Esophagus squamous epithelium (tissue), 5 donors: ENCODE measurements at places on chromosomes 3 and 15.

DNA sequence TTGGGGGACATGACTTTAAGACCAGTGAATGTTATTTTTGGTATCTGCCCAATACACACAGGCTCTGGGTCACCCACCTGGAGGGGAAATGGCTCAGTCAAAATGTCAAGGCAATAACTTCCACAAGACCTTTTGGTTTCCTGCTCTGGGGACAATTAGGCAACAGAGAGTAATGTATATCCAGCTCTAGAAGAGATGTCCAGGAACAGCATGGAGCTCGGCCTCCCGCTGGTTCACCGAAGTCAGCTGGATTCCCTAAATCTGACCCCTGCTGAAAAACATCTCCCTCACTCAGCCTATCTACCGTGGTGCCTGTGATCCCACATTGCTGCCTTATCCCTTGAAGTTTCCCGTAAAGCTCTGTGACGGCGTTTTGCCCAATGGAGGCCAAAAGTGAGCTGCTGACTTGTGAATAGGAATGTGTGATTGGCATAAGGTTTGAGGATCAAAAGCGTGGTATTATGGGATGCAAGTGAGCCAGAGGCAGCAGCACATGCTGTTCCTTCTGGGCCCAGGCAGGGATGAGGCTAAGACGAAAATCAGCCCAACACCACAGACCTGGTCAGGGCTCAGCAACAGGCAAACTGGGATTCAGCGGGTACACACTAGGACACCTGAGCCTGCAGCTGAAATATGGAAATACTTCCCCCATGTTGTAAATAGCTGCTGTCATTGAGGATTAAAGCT is 47.2 kb upstream of the SLC6A11 start:
- DNase-seq = no peak

GRCh38 chr15:63191895-63192618 is 2.7 kb downstream of the RAB8B start:
- DNase-seq = no peak

DNA sequence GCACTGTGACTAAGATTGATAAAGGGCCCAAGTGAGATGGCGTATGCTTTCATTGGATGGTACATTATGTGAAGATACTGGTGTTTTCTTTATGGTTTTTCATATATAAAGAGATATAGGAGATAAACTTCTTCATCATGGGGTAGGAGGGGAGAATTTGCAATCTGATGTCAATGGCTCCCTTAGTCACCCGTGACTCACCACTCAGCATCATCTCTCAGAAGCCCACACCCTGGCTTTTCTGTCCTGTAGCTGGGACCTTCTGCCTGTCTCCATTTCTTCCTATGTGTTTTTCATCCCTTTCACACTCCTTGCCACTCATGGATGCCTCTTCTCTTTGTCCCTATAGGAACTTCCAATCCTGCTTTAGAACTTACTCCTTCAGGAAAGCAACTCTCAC is 114.3 kb upstream of the SEMA6D start:
- DNase-seq = no peak

DNA sequence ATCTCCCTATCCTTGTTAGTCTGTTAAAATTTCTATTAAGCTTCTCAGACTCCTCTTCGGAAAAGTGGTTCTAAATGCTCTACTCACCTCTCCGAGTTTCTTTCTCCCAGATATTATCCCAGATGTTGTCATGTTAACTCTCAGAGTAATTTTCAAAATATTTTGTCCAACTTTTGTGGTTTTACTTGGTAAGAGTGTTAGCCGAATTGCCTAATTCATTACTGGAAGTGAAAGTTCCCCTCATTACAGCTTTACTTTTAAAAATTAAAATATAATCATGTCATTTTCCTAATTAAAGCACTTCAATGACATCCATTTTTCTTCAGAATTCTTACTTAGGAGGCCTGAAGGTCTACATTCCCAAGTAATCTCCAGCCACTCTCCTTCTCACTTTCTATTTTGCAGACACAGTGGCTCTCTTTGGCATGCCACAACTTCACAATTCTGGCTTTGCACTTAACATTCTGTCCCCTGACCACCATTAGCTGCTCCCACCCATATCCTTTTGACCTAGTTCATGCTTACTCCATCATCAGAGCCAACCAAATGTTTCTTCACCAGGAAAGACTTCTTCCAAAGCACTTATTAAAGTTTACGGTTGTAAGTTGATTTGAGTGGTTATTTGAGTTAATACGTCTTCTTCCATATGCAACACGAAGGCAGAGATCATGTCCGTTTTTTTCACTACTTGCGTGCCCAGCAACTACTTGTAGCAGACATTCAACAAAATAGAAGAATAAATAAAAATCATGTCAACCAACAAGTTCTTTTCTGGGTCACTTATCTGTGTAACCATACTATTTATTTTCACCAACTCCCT is 10.2 kb upstream of the TIPARP start:
- DNase-seq = no peak

DNA sequence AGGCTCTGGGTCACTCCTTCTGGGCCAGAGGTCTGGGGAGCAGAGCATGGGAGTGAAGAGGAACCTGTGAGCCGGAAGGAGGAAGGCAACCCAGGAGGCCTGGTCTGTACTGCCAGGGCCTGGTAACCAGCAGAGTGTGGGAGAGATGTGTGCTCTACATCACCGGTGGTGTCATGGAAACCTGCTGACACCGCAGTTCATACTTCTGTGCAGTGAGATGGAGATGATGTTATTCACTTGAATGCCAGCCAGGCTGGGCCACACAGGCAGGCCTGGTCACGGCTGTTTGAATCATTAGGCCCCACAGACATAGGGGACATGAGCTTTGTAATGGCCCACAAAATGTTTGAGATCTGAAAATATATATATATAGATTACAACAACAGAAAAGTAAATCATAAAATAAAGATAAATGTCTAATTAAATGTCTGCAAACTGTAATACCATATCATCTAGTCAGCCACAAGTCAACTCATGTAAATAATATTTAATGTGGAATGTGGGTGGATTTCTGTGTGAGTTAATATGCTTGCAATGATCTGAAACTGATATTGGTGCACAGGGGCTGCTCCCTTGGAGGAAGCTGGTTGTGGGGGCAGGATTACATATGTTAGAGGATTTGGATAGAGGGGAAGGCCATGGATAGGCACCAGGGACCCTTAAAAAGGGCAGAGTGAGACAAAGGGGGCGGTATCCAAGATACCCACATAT is 108.5 kb upstream of the PFN2 start:
- DNase-seq = no peak

DNA sequence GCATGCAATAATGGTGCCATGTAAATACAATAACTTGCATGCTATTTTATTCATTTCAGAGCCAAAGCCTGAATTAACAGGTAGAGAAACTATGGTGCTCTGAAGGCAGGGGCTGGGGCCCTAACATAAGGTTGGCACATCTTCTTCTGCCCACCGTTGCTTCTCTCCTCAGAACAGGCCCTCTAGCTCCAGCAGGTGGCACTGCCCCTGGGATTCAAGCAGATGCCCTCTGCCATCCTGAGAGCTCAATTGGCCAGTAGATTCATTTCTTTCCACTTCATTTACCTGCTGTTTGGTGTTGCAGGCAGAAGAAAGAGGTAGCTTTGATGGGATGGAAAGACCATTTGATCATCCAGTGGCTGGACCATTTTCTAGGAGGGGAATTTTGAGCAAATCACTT is 130.5 kb downstream of the FOXB1 start:
- no peak for DNase-seq

- DNase-seq = no peak
Observed at GRCh38 chr3:156148946-156149381, 28.6 kb downstream of the KCNAB1 start.

- no peak for DNase-seq
Observed at GRCh38 chr15:75213768-75214221, 12.1 kb downstream of the C15orf39 start.

DNA sequence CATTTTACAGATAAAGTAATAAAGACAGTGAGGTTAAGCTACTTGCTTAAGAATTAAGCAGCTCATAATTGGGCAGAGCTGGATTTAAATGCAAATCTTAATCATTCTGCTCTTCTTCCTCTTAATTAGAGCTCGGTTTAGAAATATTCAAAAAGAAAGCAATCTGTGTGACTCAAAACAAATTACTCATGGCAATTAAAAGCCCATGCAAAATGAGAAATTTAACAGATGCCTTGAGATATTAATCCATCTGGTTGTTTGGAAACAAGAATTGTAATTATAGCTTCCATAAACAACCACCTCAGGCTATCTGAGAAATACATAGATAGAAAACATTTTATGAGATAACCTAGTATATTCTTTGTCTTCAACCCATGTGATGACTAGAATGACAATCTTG is 44.2 kb upstream of the DCBLD2 start:
- no peak for DNase-seq

GRCh38 chr3:39457361-39457760 is 10.1 kb upstream of the MOBP start:
- no peak for DNase-seq

DNA sequence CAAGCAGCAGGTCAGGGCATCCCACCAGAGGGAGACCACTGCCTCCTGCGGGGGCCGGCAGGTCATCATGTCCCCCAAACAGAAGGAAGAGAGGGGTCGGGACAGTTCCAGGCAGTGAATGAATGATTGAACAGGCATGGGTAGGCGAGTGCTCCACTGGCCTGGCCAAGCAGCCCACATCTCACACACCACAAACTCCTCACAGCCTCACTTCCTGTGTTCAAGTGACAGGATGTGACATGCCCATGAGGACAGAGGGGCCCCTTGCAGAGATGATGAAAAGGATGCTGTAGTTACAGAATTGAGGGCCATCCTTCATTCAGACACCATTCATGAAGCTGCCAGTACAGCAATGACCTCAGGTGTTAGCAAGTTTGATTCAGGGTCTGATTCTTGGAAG is 3.7 kb downstream of the IQSEC1 start:
- no peak for DNase-seq

- no peak for DNase-seq
Observed at GRCh38 chr15:91102546-91103330, 2.7 kb downstream of the SV2B start.

- no peak for DNase-seq
Observed at GRCh38 chr15:78943692-78944091, 1.2 kb downstream of the CTSH start.

- DNase-seq = no peak
Observed at GRCh38 chr3:96209699-96210098, 604.7 kb upstream of the EPHA6 start.

- DNase-seq = no peak
Observed at GRCh38 chr15:86654501-86654900, 574.8 kb downstream of the AGBL1 start.

DNA sequence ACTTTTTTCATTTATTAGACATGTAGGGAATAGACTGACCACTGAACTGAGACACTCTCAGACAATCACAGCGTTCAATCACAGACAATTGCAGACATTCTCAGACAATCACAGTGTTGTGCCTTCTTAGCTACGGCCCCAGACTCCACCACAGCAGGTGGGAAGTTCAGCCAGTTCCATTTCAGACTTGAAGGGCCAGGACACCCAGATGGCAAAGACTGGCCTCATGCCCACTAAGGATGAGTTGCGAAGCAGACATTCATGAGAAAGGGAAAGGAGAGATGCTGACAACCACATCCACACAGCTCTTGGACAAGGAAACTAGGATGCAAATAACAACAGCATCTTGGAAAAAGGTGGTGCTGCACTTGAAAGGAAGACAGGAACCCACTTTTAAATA is 21.9 kb upstream of the ALDH1L1 start:
- DNase-seq = no peak

DNA sequence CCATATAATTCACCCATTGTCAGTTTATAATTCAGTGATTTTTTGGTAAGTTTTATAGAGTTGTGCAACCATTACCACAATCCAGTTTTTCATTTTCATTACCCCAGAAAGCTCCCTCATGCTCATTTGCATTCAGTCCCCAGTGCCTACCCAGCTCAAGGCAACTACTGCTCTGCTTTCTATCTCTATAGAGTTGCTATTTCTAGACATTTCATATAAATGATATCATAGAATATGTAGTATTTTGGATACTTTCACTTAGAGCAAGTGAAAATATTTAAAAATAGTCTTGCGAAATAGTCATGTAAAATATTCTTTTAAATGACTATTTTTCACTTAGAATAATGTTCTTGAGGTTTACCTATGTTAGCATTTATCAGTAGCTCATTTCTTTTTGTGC is 42.1 kb downstream of the ZNF654 start:
- DNase-seq = no peak

DNA sequence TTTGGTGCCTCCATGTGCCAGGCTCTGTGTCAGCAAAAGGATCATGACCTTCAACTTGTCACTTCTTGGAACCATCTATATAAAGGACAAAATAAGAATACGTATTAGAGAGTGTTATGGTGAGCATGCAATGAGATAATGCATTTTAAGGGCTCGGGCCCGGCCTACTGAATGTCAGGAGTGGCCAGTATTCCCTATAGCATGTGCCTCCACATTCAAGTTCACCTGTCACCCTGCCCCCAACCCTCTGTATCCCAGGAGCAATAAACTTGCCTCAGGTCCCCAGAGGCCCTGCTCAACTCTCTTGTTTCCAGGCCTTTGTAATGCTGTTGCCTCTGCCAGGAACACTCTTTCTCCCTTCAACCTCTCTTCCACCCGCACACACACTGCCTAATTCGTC is 90.2 kb upstream of the SLC6A11 start:
- DNase-seq = no peak

- no peak for DNase-seq
Observed at GRCh38 chr3:182861348-182861747, 68.0 kb downstream of the ATP11B start.

DNA sequence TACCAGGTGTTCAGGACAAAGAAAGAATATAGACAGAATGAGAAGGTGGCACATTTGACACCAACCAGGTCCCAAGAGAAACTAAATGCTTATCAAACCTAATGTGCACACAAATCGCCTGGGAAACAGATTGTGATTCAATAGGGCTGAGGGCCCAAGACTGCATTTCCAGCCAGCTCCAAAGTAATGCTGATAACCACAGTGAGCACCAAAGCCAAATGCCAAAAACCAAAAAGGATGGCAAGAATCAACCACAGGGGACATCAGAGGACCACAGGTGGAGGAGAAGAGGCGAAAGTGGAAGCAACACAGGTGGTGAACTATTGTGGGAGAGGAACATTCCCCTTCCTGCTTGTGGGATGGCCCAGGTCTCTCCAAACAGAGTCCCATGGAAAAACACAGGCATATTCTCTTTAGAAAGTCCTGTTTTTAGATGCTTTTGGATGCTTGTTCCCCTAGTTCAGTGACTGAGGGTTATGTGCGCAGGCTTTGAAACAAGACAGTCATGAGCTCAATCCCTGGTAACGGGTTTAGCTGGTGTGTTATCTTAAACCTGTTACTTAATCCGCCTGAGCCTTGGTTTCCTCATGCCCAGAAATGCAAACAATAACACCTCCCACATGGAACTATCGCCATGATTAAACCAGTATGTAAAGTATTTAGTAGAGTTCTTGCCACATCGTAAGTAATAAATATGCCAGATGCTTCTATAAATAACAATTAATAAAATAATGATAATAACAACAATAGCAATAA is 241.7 kb downstream of the ATP8B4 start:
- no peak for DNase-seq
